ENCODE measurements at places on chromosomes 11 and 22.

DNA sequence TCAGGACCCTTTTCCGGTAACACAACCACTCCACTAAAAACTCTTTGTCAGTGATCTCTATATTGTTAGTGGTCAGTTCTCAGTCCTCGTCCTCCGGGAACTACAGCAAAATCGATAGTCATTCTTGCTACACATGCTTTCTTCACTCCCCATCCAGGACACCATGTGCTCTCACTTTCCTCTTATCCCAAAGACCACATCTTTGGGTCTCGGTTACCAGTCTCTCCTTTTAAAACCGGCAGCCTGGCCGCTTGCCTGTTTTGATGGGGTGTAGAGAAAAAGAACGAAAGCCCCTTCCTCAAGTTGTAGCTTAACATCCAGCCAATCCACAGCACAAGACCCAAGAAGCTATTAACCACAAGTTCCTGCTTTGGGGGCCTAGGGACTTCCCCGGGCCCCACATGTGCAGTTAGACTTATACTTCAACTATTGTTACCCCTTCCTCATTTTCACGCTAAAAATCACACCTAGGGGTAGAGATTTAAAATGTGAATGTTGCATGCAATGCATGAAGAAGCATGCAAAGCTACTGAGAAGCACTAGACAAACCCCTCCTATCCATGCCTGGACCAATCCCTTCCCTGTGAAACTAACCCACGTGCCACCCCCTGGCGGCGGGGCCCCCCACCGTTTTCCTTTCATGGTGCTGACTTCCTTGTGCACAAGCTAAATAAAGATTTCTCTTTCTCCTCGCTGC, 1.5 kb upstream of the TOLLIP start:
- H3K36me3 ChIP-seq: peaks cover under 1% of the 10 kb centered on the region
- H3K4me1 ChIP-seq: peaks cover 31% of the 10 kb centered on the region
- H3K27me3 ChIP-seq: no peaks in the 10 kb centered on the region
- H3K27ac ChIP-seq: no peak overlapping the region
- H3K4me3 ChIP-seq: peak overlapping the region; percentile 89

DNA sequence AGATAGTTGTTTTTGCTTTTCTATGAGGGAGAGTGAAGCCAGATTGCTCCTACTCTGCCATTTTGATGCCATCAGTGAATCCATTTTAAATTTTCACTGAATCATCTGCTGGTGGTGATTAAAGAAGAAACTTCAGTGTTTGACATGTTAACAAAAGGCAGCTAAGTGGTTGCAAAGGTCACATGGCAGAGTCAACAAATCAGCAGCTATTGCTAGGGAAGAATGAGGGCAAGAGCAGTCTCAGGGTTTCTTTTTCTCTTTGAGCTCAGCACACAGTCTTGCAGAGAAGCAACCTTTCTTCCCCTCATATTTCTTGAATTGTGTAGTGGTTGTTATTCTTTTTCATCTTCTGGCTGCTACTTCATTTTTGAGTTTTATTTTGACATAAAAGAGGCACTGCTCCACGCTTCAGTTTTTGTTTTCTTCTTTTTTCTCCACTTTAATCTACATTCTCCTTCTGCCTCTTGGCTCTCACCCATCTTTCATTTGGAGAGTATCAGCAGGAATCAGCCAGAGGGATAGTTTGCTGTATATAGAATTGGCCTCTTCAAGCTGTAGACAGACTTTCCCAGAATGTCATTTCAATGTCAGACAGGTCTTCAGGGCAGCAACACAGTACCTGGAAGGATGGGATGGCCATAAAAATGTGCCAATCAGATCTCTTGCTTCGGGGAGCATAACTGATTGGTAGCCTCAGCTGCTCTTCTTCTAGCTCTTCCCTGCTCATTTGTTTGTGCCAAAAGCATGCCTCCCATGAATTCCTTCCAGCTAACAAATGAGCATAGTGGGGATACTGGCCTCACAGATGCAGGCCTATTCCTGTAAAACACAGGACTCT, 153.9 kb downstream of the TRPC6 start:
- H3K27ac ChIP-seq: no peak overlapping the region
- no peaks in the 10 kb centered on the region for H3K27me3 ChIP-seq
- DNase-seq: no peak
- H3K36me3 ChIP-seq: no peaks in the 10 kb centered on the region

DNA sequence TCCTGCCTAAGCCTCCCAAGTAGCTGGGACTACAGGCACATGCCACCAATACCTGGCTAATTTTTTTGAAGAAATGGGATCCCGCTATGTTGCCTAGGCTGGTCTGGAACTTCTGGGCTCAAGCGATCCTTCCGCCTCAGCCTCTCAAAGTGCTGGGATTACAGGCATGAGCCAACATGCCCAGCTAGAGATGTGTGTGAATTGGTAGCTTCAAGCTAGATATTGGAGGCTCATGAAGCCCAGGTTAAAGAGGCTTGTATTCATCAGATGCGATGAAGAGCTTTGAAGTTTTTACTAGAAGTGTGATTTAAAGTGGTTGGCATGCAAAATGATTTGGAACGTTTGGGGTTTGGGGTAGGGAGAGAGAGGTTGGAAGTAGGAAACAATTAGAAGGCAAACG, 19.6 kb downstream of the NF2 start:
- H3K36me3 ChIP-seq: no peaks in the 10 kb centered on the region
- no peak overlapping the region for H3K27ac ChIP-seq
- H3K27me3 ChIP-seq: no peaks in the 10 kb centered on the region
- H3K4me3 ChIP-seq: no peak overlapping the region
- no peak for DNase-seq

GRCh38 chr11:133525976-133526375, 6.3 kb downstream of the OPCML start:
- peaks cover 11% of the 10 kb centered on the region for H3K27me3 ChIP-seq
- DNase-seq: no peak
- no peaks in the 10 kb centered on the region for H3K4me1 ChIP-seq
- no peak overlapping the region for H3K27ac ChIP-seq

DNA sequence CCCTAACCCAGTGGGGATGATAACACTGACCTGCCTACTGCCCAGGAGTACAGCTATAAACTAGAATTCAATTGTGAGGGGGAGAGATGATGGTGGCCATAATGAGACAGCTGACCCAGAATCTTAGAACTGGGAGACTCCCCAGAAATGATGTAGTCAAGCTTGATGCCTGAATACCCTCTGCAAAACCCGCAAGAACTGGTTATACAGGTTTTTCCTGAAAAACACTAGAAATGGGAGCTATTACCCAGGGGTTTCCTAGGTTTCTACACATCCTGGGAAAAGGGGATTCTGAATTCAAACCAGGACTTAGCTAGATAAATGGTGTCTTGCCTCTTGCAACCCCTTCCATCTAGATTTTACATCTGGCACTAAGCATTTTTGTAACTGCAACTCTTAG, 113.8 kb upstream of the NARS2 start:
- H3K27me3 ChIP-seq: no peaks in the 10 kb centered on the region
- no peaks in the 10 kb centered on the region for H3K4me1 ChIP-seq
- H3K27ac ChIP-seq: no peak overlapping the region
- no peak overlapping the region for H3K4me3 ChIP-seq
- H3K36me3 ChIP-seq: no peaks in the 10 kb centered on the region

GRCh38 chr11:29208117-29208516, 808.7 kb downstream of the KCNA4 start:
- H3K4me1 ChIP-seq: no peaks in the 10 kb centered on the region
- H3K27me3 ChIP-seq: no peaks in the 10 kb centered on the region
- H3K36me3 ChIP-seq: no peaks in the 10 kb centered on the region
- no peak for DNase-seq
- H3K4me3 ChIP-seq: no peak overlapping the region

DNA sequence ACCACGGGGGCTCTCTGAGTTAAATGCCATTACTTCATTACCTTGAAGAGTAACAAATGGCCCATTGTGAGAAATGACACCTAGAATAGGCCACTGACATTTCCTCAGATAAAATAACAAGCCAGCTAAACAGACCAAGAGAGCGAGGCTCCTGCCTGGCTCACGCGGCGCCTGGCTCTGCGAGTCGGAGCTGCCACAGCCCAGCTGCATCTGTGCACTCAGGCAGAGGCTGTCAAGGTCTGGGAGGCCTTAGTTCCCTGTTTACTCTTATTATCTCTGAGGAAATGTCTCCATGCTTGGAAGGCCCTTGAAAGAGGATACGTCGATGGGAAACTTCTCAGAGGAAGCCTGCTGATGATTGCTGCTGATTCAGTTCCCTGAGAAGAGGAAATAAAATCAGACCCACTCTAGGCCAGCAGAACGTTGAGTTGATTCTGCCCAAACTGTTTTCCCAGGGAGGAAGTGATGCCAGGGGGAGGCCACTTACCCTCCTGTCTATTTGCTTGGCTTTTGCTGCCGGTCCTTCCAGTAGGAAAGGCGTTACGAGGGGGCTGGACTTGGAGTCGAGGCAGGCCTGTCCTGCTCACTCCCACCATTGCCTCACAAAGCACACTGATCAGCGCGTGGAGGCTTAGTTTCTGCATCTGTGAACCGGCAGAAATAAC, 208.8 kb downstream of the TBC1D22A start:
- no peak for DNase-seq
- H3K4me3 ChIP-seq: no peak overlapping the region
- peak overlapping the region; percentile 71 for H3K27ac ChIP-seq

GRCh38 chr11:64627371-64627770, 36.4 kb downstream of the SLC22A12 start:
- no peaks in the 10 kb centered on the region for H3K27me3 ChIP-seq
- no peaks in the 10 kb centered on the region for H3K36me3 ChIP-seq
- DNase-seq: no peak
- H3K27ac ChIP-seq: no peak overlapping the region

DNA sequence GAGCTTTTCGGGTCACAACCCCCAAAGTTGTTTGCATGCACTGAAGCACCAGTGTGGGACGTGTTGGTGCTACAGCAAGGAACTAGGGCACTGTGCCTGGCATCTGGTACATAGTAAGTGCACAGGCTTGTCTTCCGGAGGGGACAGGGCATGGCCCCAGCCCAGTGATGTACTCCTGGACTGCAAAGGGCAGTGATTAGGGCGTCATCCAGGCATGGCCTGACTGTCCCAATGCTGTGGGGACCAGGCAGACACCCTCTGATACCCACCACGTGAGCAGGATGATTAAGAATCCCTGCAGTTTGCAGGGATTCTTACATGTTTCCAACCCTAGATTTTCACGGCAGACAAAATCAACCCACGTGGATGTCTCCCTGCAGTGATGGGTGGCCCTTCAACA, 50.0 kb upstream of the RFPL3 start:
- H3K27ac ChIP-seq: no peak overlapping the region
- peaks cover 4% of the 10 kb centered on the region for H3K27me3 ChIP-seq
- no peaks in the 10 kb centered on the region for H3K36me3 ChIP-seq
- no peaks in the 10 kb centered on the region for H3K4me1 ChIP-seq

GRCh38 chr22:33221568-33221967, 163.4 kb upstream of the SYN3 start:
- H3K27me3 ChIP-seq: no peaks in the 10 kb centered on the region
- H3K4me3 ChIP-seq: no peak overlapping the region
- H3K36me3 ChIP-seq: no peaks in the 10 kb centered on the region
- no peaks in the 10 kb centered on the region for H3K4me1 ChIP-seq

Measured in upper lobe of right lung (tissue), 1 donor.